ENCODE measurements at places on chromosomes 13 and 19.

GRCh38 chr13:93547886-93548285, 321.3 kb downstream of the GPC6 start:
- no peak for DNase-seq

GRCh38 chr13:27034678-27035111, 136.9 kb downstream of the USP12 start:
- DNase-seq: no peak

DNA sequence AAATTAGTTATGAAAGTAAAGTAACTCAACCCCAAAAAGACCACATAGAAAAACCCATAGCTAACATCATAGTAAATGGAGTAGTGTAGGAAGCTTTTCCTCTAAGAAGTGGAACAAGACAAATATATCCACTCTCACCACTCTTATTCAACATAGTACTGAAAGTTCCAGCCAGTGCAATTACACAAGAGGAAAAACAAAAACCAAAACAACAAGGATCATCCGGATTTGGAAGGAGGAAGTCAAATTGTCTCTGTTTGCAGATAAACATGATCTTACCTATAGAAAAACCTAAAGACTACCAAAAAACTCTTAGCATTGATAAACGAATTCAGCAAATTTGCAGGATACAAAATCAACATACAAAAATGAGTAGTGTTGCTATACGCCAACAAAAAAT, 8.5 kb upstream of the SIGLEC8 start:
- no peak for DNase-seq

DNA sequence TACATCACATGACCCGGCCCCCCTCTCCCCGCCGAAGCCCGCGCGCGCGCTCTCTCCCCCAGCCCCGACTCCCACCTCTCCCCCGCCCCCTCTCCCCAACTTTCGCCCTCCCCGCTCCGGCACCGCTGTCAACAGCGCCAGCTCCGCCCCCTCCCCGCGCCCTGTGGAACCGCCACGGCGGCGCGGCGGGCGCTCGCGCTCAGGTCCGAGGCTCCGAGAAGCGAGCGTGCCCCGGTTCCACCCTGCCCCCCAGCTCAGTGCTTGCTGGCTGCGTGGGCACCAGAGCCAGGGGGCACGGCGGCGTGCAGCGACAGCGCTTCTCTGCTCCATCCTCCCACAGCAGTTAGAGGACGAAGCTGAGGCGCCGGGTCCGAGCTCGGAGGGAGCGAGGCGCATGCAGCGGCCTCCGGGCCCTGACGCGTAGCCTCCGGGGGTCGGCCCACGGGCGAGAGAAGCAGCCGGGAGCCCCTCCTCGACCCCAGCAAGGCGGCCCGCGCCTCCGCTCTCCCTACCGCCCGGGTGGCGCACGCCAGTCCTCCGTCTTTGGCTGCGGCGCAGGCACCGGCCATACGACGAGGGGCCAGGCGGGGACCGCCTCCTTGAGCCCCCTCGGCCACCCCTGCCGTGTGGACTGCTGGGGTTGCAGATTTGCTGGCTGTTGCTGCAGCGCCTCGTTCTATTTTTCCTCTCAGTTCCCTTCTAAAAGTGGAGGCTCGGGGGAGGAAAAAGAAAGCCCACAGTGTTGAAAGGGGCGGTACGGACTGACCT, 109.5 kb downstream of the KCNRG start:
- no peak for DNase-seq

GRCh38 chr13:112706171-112706570, 16.3 kb downstream of the ATP11A start:
- no peak for DNase-seq

DNA sequence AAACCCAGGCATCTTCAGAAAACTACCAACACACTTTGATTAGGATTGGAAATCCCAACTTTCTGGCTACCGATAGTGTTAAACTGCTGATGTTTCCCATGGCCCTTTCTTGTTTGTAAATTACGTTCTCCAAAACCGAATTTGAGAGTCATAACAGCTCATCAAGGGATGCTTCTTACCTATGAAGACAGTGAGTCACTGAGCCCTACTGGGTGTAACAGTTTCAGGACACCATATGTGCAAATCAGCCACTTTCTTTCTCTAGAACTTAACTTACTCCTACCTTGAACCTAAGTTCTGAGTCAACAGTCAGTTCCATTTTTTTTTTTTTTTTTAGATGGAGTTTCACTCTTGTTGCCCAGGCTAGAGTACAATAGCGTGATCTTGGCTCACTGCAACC, 410.1 kb upstream of the TSHZ3 start:
- DNase-seq: no peak

DNA sequence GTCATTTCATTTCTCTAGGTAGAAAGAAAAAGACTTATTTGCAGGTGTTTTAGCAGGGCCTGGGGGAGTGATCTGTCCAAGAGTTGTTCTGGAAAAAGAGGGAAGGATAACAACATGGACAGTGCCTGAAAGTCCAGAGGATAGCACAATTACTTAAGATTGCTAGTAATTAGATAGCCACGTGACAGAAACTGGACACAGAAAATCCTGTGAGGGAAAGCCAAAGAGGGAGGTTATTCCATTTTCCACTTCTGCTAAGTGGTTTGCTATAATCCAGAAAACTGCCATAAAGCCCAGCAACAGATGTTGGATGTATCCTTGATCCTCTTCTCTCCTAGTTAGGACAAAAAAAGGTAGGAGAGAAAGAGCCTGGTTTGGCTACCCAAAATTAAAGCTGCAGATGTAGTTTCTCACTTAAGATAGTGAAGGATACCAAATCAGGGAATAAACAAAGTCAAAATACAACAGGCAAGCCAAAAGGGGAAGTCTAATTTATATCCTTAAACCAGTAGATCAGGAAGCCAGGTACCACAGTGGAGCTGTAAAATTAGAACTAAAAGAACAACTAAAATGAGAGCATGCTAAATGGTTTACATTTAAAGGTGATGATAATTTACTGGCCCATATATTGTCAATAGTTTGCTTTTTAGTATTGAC, 140.2 kb downstream of the VWA8 start:
- DNase-seq: no peak
